ENCODE measurements at places on chromosomes 5 and 9.

- no peak for DNase-seq
Measured at GRCh38 chr5:95808013-95808685, 14.4 kb downstream of the GLRX start.

- peak; percentile 10 for DNase-seq
Measured at GRCh38 chr9:114722081-114722621, 40.2 kb upstream of the TEX48 start.

GRCh38 chr9:86328156-86328555 is 26.1 kb downstream of the TUT7 start:
- DNase-seq, result no peak

GRCh38 chr9:7333719-7334118 is 465.9 kb downstream of the DMAC1 start:
- DNase-seq, result no peak

- DNase-seq, result no peak
Measured at GRCh38 chr9:98960409-98960808, 16.7 kb downstream of the COL15A1 start.

- peak; percentile 54 for DNase-seq
Measured at GRCh38 chr9:76571288-76571687, 112.3 kb downstream of the GCNT1 start.

DNA sequence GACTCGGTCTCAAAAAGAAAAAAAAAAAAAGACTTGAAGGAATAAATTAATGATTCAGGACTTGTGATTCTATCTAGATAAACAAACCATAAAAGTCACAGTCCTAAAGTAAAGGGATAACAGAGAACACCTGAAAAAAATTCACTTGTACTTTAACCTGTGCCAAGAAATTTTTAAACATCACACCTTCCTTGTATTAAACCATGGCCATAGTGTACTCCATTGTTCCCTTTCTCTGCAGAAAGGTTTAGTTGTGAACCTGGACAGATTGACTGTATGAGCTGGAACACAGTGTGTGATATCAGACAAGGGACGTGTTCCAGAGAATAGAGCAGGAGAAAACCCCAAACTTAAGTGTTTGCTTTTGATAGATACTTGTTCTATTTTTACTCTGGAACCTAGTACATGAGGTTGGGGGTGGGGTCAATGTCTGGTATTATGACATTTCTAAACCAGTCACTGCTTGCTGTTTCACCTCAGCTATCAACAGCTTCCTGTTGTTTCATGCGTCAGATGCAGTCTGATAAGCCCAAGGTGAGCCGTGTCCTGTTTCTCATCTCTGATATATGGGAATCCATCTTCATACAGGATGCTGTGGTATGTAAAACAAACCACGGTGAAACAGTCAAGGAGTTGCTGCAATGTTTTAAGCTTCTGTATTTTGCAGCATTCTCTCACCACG is 62.5 kb upstream of the ITGA1 start:
- DNase-seq, result no peak

DNA sequence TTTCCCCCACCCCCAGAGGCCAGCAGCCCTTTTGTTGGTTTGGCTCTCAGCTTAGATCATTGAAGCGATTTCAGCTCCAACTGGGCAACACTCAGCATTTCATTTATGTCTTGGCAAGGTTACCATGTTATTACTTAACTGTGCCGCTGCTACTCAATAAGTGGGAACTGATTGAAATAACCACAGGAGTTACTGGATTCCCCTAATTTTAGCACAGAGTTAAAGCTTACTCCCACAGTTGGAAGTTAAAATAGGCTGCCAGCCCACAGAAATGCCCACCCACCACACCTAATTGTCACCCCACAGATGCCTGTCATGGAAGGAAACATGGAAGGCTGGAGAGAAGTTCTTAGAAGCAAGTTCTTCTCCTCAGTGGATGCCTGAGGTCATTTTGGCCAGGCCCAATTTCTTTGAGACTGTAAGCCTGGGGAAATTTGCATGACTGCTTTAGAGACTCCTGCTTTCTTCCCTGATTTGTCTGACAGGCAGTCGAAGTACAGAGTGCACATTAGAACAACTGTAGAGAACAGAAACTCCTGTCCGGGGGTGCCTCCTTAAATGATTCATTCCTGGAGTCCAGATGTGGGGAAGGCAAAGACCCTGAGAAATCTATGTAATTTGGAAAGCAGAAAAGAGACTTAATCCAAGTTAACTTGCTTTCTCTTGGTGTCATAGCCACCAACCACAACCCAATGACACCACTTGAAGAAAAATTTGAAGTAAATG is 370.0 kb downstream of the ZSWIM6 start:
- DNase-seq, result no peak

DNA sequence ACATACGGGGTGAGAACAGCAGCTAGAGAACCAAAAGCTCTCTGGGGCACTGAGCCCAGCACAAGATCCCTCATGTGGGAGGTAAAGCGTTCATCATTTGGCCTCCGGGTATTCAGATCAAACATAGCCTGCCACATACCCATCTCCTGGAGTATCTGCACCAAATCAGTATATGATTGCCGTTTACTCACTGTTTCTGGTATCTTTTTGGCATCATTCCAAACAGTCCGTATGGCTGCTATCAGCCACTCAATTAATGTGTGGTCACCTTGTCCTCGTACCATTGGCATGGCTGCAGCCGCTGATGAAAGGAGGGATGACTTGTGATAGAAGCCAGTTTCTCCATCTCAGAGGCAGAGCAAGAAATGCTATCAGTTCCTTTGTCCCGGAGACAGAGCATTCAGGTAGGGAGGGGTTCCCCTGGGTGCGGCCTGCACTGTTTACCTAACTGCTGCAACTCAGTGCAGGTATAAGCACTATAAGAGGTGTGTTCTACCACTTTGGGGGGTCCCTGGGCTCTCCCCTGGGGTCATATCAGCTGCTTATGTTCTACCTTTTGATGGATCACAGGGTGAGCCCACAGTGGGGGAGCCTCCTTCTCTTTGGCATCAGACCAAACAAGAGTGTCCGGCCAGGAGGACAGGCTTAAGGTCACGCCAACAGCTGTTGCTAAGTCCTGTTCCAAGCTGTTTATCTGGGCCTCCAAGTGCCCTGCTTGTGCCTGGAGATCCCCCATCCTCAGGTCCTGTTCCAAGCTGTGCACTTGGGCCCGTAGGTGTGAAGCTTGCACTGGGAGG is 9.4 kb downstream of the DMAC1 start:
- DNase-seq, result no peak

DNA sequence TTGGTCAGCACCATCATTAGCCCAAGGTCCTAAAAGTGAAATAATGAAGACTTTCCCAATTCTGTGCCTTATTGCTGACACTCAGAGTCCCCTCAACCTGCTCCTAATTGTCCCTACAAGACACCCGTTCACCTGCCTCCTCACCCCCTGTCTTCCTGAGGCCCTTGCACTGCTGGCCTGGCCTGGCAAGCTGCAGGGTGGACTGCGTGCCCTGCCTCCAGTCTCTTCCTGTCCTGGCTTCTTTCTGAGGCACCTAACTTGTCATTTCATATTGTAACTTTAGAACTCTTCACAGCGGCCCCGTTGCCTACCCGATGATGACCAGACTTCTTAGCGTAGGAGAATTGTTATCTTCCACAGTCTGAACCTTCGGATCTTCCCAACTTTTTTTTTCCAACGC is 153.9 kb downstream of the SMARCA2 start:
- DNase-seq, result no peak

DNA sequence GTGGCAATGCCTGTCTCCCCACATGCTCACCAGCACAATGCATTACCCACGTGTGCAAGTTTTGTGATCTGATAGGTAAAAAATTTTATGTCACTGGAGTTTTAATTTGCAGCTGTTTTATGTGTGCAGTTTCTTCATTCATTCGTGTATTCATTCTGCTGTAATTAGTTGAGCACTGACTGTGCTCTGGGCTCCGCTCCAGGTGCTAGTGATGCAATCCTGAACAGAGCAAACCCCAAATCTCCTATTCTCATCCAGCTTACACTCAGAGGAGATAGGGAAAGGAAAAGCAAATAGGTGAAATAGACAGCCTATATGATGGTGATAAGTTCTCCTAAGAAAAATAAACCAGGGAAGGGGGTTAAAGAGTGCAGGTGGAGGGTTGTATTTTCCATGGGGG is 148.4 kb downstream of the TENT4A start:
- DNase-seq, result no peak

GRCh38 chr5:77846422-77847128 is 70.4 kb upstream of the TBCA start:
- DNase-seq, result no peak

- no peak for DNase-seq
Measured at GRCh38 chr5:60597572-60598320, 102.2 kb downstream of the DEPDC1B start.

- no peak for DNase-seq
Measured at GRCh38 chr9:17987189-17987588, 408.3 kb downstream of the SH3GL2 start.

GRCh38 chr9:30732060-30732459 is 1652.4 kb upstream of the ACO1 start:
- no peak for DNase-seq

- DNase-seq, result no peak
Measured at GRCh38 chr5:40551496-40552491, 127.9 kb upstream of the PTGER4 start.

- no peak for DNase-seq
Measured at GRCh38 chr9:80177949-80178480, 606.2 kb downstream of the TLE4 start.

DNA sequence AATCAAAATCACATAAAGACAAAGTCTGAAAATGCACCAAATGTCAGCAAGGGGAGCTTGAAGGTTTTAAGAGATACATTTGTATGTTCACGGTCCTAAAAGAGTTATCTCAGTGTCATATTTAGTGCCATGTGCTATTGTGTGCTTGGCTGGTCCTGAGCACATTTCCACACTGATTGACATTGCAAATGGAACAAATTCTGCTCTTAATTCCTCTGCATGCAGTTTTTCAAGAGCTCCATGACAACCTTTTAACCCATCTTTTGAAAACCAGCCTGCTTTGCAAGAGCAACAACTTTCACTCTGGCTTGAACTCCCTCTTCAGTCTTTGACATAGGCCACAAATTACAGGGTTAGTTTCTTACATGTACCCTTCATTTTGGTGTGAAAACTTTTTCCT is 175.4 kb upstream of the ACTBL2 start:
- DNase-seq, result no peak

DNA sequence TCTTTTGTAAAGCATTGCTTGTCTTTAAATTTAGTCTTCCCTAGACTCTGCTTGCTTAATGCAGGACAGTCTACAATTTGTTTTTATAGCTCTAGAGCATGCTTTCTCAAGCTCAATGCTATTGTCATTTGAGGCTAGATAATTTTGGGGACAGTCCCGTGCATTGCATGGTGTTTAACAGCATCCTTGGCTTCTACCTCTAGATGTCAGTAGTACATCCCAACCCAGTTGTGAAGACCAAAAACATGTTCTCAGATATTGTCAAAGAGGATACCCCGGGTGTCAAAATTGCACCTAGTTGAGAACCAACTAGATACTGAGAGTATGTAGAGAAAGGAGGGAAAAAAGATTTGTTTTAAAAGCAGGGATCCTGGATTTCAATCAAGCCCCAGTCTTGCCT is 277.5 kb downstream of the CEMIP2 start:
- no peak for DNase-seq

GRCh38 chr9:8961186-8961851 is 1161.7 kb upstream of the DMAC1 start:
- DNase-seq, result no peak

GRCh38 chr5:2801577-2802525 is 50.4 kb upstream of the IRX2 start:
- no peak for DNase-seq

- no peak for DNase-seq
Measured at GRCh38 chr9:96129747-96130146, 172.2 kb downstream of the HSD17B3 start.

GRCh38 chr9:4781408-4781807 is 11.3 kb upstream of the RCL1 start:
- no peak for DNase-seq

GRCh38 chr5:38060354-38060753 is 198.0 kb upstream of the EGFLAM start:
- DNase-seq, result no peak

DNA sequence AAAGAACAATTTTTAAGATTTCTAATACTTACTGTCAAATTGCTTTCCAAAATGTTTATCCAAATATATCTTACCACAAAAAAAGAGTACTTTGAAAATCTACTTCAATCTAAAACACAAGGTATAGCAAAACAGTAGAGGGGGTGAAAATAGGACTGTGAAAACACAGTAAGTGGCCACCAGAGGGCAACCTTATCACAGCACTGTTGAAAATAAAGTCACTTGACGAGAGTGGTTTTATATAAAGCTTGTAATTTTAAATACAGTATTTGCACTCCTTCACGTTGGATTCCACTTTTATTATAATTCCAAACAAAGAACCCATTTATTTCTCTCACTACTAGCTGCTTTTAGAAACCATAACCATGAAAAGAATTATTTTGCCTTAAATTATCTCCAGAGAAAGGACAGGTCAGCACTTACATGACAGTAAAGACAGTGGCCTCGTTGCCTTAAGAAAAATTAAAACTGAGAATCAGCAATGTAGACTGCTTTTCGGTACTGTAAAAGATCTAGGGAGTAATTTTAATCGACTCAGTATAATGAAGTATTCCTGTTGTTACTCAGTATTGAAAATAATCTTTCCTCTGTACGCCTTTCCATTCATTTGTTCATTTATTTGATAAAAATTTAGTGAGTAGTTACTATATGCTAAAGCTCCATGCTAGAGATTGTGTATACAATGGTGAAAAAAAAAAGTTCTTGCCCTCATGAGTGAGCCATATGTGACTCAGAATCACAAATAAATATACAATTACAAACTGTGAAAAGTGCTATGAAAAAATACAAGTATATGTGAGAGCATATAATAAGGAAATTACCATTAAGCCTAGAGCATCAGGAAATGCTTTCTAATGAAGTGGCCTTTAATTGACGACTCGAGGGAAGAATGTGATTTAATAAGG is 40.0 kb upstream of the CDK5RAP2 start:
- DNase-seq, result peak; percentile 75

Data from cardiac muscle cell (in vitro differentiated cells and primary cell).